Mesothelial cell of epicardium (in vitro differentiated cells): ENCODE measurements at places on chromosomes 5 and 9.

- DNase-seq: no peak
Measured at GRCh38 chr5:151097820-151098767, 17.3 kb upstream of the TNIP1 start.

- DNase-seq: no peak
Measured at GRCh38 chr9:115306865-115307264, 188.9 kb upstream of the TNC start.

DNA sequence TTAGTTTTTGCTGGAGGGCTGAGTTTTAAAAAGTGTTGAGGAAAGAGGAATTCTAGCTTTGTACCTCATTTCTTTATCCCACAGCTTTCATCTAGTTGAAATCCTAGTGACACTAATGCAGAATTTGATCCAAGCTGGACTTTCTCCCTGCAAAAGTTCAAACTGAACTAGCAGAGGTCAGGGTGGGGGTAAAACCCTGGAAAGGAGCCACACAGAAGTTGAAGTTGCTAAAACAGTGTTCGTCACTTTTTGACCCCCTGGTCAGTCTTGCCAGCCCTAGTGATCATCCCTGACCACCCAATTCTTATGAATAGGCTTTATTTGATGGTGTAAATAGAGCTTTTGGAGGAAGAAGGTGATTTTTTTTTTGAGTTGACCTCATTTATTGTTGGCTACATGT lies 390.4 kb downstream of the TMEM38B start:
- DNase-seq: no peak

DNA sequence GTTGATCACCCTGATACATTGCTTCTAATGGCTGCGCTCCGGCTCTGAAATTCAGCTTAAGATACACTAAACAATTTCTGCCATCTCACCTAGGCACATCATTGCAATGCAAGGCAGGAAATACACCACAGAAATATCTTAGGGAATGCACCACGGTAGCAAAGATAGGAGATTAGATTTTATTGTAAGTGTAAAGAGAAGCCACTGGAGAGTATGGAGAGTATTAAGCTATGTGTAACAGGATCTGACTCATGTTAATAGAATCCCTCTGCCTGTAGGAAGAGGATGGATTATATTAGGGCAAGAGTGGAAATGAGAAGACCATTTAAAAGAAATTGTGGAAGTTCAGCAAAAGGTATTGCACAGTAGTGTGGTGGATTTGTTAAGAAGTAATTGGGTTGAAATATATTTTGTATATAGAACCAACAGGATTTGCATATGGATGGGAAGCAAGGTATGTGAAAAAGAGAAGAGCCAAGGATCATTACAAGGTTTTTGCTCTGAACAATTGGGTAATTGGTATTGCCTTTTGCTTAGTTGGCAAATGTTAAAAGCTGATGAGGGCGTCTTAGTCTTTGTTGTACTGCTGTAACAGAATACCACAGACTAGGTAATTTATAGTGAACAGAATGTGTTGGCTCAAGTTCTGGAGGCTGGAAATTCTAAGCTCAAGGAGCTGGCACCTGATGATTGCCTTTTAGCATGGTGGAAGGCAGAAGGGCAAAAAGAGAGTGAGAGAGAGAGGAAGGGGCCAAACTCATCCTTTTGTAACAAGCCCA lies 636.1 kb downstream of the PSAT1 start:
- DNase-seq: no peak

DNA sequence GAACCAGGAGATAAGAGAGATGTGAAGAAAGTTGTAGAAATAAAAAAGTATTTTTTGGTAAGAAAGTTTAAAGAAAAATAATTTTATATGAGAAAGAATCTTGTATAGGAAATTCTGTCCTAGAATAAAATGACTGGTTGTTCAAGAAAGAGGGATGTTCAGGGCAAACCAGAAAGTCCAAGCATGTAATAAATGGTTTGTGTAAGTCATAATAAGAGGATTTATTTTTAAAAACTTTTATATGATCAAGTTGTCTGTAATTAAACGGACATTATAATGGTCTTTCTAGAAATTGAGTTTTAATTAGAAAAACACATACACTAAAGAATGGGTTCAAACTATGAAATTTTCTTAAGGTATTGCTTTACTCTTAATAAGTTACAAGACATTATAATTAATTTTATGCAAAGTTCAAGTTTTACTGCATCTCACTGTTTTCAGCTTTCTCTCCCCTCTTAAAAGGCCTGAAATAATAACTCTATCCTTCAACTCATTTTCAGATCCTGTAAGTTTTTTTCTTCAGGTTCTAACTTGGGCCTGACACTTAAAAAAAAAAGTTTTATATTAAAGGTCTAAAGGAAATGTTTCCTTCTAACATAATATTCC lies 56.1 kb upstream of the ZNF300 start:
- DNase-seq: no peak

DNA sequence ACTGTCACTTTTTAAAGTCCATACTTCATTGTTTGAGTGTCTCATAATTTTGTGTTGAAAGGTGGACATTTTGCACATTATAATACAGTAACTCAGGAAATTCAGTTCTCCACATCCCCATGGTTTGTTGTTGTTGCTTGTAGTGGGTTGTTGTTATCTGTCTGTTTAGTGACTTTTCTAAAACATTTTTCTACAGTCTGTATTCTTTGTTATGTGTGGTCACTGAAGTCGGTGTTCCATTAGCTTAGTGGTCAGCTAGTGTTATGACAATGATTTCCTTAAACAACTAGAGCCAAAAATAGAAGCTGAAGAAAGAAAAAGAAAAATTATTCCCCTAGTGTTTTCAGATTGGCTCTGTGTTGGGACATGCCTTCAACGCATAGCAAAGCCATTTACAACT lies 5.6 kb upstream of the IL33 start:
- no peak for DNase-seq

DNA sequence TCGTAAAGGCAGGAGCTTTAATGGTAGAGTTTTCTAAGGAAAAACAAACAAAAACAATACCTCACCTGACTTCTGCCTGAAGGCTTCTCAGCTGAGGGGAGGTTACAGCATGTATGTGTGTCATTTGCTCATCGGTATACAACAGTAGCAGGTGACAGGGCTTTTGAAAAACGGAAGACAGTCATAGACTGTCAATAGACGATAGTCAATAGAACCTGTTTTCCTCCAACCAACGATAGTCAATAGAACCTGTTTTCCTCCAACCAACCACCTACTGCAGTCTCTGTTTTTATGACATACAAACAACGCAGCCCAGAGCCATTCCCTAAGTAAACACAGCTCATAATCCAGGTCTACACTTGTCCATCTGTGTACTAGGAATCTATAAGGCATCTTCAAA lies 74.6 kb downstream of the RETREG1 start:
- DNase-seq: no peak

- no peak for DNase-seq
Measured at GRCh38 chr9:14692470-14693250, 572 bp downstream of the ZDHHC21 start.

DNA sequence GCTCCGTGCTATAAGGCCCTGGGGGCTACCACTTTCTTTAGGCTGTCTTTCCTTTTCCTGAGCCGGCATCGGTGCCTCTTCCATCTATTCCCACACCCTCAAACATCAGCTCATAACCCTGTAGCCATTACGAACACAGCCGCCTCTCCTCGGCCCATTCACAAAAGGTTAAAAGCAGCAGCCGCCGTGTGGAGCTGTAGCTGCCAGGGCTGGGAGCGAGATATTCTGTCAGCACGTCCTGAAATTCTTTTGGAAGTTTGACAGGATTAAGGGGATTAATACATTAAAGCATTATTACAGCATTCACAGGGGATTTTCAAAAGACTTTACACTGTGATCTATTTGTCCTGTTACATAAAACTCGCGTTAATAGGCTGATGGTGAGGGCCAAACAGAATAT lies 428.2 kb downstream of the CDK5RAP2 start:
- no peak for DNase-seq

DNA sequence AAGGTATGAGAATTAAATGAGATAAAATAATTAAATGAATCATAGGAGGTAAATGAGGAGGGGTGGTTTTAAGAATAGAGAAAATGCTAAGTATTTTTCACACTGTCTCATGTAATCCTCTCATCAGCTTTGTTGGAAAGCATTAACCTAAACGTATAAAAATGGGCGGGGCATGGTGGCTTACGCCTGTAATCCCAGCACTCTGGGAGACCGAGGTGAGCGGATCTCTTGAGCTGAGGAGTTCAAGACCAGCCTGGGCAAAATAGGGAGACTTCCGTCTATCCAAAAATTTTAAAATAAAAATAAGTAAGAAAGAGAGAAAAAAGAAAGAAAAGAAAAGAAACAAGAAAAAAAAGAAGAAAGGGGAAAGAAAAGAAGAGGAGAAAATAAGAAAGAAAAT lies 1.9 kb upstream of the RFK start:
- DNase-seq: no peak

- no peak for DNase-seq
Measured at GRCh38 chr5:78521455-78521854, 127.1 kb downstream of the LHFPL2 start.

GRCh38 chr9:26856413-26857032 lies 36.1 kb downstream of the CAAP1 start:
- DNase-seq: no peak

DNA sequence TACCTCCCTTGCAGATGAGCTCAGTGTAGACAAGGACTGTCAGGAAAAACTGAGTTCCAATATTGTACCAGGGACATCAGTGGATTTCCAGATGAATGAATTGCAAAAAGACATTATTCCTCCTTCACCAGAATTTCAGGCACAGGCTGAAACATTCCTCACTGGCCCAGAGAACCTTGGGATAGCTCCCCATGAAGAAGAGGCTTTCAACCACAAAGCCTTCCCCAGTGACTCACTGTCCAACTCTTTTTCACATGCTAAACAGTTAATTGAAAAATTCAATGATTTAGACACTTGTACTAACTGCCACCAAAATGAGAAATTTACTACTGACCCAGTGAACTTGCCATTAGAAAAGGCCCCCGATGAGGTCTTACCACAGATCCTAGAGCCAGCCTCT lies 144.5 kb downstream of the UNC13B start:
- no peak for DNase-seq

DNA sequence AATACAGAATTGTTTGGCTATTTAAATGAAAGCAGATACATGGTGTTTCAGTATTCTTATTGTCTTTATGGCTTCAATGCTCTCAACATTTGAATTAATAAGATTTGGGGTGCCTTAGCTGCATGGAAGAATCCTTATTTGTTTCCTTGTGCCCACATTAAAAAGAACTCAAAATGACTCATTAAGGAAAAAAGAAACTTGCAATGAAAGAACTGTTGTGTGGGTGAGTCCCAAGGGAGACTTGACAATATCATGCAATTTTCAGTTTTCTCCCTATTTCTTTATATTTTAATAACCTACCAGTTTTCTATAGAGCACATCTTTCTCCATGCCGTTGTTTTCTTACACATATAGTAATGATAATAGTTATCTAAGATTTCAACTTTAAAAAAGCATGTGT lies 404.0 kb downstream of the PDE4D start:
- no peak for DNase-seq

- DNase-seq: no peak
Measured at GRCh38 chr5:158840193-158840592, 259.5 kb downstream of the EBF1 start.

DNA sequence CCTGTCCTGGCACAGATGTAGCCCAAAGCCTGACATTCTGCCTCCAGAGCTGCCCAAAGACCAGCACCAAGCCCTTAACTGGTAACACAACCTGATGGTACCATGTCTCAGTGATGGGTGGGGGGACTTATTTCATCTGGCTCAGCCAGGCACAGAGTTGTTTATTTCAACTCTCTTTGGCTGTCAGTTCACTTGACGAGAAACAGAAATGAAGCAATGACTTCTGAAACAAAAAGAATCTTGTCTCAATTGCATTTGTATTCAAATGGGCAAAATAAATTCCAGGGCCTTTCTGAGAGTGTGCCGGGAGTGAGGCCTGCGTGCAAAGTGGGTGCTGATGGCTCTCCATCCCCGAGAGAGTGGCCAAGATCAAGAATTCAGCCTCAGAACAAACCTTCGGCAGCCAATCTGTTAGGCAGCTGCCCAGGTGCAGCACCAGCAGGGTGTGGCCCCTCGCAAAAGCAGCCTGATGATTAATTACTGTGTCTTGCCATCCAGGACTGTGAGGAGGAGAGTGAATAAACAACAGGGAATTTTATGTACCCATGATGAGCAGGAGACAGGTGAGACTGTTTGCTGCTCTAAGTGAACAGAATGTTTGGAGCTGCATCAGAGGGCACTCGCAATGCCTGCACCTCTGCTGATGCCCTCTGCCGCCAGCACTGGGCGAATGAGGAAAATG lies 238.0 kb downstream of the HSPA4 start:
- no peak for DNase-seq

DNA sequence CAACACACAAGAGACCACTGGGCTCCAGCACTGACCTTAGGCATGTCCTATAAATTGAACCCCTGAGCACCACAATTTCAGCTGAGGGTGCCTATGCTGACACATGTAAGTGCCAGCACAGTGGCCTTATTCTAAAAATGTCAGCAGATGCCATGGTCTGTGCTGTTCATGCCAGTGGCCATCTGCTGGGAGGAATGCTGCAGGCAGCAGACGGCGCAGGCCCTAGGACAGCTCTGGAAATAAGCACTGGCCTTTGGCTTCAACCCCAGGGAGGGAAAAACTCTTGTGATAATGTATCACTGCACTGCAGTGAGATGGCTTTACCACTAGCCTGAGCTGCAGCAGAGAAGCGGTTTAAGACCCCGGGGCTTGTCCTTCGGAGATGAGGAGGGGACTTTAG lies 98.5 kb downstream of the SYK start:
- no peak for DNase-seq

- DNase-seq: no peak
Measured at GRCh38 chr9:113763429-113763828, 112.7 kb upstream of the ZNF618 start.

DNA sequence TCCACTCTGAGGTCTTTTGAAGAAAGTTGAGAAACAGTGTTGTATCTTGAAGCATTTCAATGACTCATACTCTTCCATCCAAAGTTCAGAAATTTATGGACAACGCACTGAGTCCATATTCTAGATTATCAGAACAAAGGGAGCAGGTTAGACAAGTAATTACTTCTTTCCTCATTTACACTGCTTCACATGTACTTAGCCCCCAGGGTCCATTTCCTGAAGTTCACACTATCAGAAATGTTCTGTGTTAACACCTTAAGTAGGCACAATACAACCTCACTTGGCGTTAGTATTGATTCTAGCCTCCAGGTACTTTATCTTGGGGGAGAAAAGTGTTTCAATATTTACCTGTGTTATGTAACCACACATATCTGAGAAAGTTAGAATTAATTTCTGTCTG lies 487.9 kb upstream of the DMAC1 start:
- DNase-seq: no peak

DNA sequence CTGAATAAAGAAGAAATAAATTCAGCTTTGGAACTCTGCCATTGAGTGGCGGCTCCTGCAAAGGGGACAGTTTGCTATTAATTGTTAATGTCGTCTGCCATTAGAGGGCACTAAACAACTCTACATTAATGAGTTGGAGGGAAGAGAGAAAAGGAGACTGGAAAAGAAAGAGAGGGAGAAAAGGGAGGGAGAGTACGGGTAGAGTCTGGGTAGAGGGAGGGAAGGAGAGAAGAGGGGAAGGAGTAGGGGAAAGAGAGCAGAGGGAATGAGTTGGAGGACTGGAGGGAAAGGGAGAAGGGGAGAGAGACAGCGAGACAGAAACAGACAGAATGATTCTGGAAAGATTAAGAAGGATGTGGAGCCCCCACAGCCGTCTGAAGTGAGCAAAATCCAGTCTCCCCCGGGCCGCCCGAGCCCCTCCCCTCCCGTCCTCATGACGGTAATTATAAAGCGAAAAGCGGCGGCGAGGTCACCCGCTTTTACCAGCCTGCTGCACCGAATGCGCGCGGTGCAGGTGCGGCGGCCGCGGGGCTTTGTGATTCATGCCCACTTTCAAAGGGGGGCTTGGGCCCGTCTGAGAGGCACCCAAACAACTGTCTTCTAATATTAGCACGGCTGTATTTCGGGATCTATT lies 1.9 kb upstream of the FST start:
- DNase-seq: no peak
